ENCODE measurements at places on chromosomes 3 and 15. TPM values are rescaled to one million over a fixed set of nuclear protein-coding genes. Genes with fewer than 3 reads are reported as not detected.

DNA sequence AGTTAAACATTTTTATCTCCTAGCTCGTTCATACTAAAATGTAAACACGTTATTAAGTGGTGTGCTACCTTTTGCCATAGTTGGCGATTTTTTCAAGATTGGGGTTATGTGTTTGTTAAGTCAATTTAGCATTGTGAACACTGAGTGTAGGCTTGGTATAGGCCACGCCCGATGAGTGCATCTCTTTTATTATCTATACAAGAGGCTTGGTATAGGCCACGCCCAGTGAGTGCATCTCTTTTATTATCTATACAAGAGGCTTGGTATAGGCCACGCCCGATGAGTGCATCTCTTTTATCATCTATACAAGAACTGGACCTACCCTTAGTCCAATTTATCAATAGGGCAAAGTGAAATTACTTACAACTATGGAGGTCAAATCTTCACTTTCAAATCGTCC lies 70.4 kb downstream of the NIPA2 start:
- no peak for DNase-seq

GRCh38 chr3:151318313-151318712 lies 1.7 kb upstream of the GPR87 start:
- peak; percentile 29 for DNase-seq

- peak; percentile 88 for DNase-seq
These were observed 64.8 kb downstream of the BOC start for GRCh38 chr3:113275929-113276750.

DNA sequence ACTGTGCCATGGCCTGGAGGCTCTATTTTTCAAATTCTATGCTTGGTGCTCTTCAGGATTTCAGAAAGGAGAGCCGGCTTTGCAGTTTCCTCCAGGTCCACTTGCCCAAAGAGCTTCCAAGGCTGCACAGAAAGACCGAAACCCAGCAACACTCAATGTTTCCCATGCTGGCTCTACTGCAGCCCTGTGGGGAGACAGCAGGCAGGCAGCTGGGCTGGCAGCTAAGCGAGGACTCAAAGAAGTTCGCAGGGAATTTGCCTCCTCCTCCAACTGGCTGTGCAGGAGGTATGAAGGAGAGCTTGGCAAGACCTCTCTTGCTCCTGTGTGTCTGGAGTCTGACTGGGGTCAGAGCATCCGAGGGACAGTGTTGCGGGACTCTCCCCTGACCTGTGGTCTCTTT lies 17.4 kb upstream of the ITGA11 start:
- DNase-seq: no peak

DNA sequence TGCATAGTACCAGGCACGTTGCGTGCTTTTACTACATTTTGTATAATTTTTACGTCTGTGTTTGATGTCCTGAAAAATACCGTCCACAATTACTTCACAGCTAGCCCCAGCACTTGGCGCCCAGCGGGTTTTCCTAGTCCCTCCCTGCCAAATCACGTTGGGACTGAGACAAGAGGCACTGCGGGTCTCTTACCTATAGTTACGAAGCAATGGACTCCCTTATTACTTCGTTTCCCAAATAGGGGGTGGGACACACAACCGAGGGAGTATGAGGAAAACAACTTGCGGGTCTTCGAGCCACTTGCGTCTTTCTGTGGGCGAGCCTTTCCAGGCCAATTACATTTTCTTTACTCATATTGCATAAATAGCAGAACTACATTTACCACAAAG lies 620 bp upstream of the CMSS1 start:
- DNase-seq: no peak

DNA sequence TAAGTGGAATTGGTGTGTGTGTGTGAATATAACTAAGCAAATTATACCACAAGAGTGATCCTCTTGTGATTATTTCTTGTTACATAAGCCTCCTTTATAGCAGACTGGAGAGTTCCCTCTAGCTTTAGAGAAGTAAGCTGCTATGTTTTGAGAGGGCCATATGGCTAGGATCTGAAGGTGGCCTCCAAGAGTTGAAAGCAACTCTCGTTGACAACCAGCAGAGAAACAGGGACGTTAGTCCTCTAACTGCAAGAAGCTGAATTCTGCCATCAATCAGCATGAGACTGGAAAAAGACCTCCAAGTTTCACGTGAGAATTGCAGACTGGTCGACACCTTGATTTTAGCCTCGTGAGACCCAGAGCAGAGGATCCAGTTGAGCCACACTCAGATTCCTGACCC lies 278.5 kb upstream of the ZNF717 start:
- DNase-seq: no peak

DNA sequence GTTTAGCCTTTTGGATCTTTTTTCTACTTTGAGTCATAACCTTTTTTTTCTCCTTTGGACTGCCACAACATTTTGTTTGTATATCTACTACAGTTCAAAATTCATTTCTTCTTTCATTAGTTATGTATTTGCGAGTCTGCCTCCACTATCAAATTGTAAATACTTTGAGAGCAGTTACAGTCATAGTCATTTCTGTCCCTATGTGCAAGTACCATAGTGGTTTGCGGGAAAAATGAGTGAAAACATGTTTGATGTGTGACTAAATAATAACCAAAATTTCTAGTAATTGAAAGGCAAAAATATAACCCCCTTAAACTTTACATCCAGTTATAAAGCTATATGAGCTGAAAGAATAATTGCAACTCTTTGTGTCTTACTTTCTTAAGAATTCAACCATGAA lies 45.8 kb upstream of the CCDC50 start:
- DNase-seq: no peak

Gene CPNE9
- total RNA-seq: not detected

DNA sequence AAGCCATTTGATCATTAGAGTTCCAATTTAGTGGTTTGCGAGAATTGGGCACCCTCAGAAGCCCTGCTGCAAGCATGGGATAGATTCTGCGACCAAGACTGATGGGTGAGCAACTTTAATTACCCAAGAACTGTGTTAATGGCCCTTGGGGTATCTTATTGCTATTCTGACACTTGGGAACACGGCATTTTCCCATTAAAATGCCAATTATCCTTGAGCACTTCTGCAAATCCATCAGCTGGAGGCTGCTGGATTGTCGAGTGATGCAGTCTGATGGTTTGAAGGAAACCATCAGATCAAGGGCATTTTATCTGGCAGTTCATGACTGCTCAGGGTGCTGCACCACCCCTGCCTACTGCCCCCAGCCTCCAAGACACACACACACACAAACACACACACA lies 183.6 kb upstream of the PROK2 start:
- no peak for DNase-seq

Gene XIRP1
- total RNA-seq: 0.09 TPM

DNA sequence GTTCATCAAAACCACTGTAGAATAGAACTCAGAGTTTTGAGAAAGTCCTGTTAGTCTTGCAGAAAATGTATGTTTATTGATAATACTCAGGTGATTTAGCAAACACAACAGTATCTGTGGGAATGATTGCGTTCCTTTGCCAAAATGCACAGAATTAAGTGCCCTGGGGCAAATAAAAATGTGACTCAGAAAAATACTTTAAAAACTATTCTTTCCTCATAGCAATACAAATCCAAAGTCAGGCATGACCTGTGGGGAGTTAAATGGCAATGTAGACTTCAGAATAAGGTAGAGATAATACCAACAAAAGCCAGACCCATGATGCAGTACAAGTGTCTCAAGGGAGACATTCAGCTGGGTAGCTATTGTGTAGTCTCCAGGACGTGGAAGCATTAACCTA lies 72.3 kb upstream of the SNTN start:
- DNase-seq: no peak

DNA sequence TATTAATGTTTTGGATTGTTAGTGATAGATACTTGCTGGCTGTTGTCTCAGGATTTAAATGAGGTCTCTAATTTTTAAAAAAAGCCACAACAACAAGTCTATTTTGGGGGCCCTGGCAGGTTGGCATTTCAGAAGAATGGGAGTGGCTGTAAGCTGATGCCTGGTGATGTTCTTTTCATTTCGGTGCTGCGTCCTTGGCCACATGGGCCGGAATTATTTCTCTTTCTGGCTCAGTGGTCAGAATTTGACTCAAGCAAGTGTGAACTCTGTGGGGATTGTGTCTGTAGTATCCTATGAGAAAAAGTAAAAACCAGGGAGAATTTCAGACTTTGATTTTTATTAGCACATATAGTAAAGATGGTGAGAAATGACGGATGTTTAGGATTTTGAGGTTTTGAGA lies 203.0 kb downstream of the AKAP13 start:
- no peak for DNase-seq

Gene CHP1
- total RNA-seq: 131 TPM

- no peak for DNase-seq
These were observed 50.8 kb downstream of the PCSK6 start for GRCh38 chr15:101438482-101439284.

Gene DCLK3
- not detected for total RNA-seq

GRCh38 chr3:42101048-42101447 lies 9.9 kb downstream of the TRAK1 start:
- peak; percentile 74 for DNase-seq

- no peak for DNase-seq
These were observed 18.4 kb downstream of the GYG1 start for GRCh38 chr3:149009732-149010131.

DNA sequence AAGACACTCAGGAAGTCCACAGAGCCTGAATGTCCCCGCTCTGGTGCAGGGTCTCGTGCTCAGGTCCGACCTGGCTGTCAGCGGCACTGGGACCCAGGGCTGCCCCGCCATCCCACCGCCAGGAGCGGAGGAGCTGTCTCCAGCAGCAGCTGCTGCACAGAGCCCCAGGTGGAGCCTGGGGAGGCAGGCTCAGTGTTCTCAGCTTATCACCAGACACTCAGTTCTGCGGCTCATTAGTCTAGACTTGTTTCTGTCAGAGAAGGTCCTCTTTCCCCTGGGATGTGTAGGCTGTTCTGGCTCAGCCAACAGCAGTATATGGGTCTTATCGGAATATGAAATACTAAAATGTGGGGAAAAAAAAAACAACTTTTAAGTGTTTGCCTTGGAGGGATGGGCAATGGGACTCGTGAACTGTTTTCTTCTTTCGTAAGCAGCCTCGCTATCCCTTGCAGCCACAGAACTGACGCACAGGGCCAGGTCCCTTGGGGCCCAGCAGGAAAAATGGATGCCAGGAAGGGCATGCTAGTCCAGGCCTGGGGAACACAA lies 75.9 kb downstream of the KLF13 start:
- peak; percentile 91 for DNase-seq

GRCh38 chr3:10194328-10195071 lies 29.8 kb downstream of the IRAK2 start:
- DNase-seq: peak; percentile 35

DNA sequence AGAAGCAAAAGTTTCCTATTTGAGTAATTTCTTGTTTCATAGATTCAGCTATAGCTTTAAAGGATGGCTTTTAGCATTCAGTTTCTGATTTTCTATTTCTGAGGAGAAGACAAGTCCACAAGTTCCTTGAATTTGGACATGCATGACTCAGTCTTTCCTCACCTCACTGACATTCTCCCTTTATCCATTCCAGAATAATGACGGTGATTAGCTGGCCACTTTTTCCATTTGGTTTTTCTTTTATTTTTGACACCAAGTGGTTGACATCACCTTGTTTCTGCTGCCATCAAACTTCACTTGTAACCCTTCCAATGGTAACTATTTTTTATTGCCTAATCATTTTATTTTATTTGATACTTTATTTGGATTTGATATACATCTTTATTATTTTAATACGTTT lies 404.4 kb upstream of the KCNMB2 start:
- peak; percentile 72 for DNase-seq

- DNase-seq: no peak
These were observed 62.3 kb downstream of the MEIS2 start for GRCh38 chr15:37037850-37038715.

Gene SERPINI1
- 3.7 TPM for total RNA-seq

DNA sequence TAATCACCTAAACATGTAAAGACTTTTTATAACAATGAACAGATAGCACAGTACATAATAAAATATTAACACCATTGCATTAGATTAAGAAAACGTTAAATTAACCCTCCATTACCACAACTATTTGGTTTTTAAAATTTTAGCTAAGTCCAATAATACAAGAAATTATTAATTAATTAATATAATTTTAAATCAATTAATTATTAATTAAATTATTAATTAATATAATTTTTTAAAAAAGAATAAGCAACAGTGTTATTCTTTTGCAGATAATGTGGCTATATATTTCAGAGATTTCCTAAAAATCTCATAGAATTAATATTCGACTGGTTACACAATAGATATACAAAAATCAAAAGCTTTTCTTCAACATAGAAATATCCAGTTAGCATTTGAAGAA lies 82.5 kb downstream of the ECT2 start:
- DNase-seq: no peak

Gene ST6GAL1
- total RNA-seq: 3.3 TPM

Gene SLC12A1
- total RNA-seq: under 0.01 TPM

GRCh38 chr3:23387286-23387918 lies 184.3 kb downstream of the UBE2E2 start:
- DNase-seq: no peak

DNA sequence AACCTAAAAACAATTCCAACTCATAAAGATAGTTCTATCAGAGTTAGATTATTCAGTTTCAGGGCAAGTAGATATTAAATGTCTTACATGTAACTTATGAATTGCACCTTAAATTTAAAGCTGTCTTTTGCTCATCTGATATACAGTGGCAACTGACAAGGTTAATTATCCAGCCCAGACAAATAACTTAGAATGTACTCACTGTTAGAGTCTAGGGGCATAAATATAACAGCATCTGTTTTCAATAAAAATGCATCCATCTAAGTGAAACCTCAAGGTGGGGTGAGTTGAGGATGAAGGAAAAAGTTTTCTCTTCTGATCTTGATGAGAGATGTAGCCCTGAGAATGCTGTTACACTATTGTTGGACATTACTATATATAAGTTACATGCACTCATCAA lies 112.6 kb downstream of the FBN1 start:
- DNase-seq: no peak

Gene ITGA11
- total RNA-seq: 81.1 TPM

DNA sequence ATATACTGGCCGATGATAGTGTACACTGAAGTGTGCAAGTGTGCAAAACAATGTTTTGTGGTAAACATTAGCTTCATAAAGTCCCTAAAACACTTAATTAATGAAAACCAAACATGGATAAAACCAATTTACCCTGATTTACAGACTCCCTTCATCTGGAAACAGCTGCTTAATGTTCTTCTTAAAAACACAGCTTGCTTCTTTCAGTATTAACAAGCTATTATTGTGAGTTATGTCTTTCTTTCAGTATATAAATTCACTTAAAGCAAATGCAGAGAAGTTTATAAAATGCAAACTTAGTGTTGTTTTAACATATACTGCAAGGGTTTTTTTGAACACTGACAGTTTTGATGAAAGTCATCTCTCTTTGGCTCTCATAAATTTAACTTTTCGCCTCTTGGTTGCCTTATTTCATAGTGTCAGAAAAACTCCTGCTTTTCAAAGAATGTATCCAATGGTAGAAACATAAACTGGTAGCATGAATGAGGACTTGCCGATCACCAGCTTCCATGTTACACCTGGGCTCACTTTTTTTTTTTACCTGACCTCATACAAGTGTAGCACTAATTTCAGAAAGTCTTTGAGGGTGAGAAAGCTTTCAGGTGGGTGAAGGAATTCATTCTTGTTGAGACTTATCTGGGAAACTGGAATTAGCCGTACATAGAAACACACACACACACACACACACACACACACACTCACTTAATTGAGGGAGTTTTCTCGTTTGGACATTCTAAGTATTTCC lies 532.2 kb downstream of the ROBO2 start:
- DNase-seq: no peak

- DNase-seq: no peak
These were observed 270.7 kb upstream of the THRB start for GRCh38 chr3:24765399-24765798.

Gene KLHL18
- 8.5 TPM for total RNA-seq
